Mucosa of descending colon (tissue), 3 donors: ENCODE measurements at places on chromosomes 1 and 21. TPM values are rescaled to one million over a fixed set of nuclear protein-coding genes. Genes with fewer than 3 reads are reported as not detected.

- no peak for DNase-seq
These were observed 274.5 kb downstream of the SIPA1L2 start for GRCh38 chr1:232355162-232356006.

The NPPA gene
- total RNA-seq, result 0.35 TPM

DNA sequence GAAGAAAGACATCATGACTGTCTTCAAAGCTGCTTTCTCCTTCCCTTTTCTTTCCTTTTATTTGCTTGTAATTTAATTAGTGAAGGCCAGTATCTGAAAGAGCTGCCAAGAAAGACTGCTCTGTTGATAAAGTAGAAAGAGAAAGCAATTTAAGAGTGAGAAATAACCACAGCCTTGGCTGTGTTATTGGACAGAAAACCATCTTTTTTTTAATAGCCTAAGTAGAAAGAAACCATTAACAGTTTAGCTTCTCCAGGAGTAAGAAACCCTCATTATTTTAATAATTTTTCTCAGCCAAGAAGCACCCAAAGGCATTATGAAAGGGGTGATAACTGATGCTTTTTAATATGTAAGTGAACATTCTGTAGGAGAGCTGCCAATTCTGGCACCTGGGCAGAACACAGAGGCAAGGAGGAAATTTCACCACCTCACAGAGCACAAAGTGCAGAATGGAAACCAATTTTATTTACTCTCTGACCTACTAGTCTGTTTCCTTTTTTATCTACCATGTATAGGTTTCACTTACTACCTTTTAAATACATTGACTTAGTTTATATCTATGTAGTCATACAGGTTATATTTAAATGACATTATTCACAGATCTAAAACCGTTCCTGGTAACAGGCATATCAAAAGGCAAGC, 703.2 kb downstream of the MRPL39 start:
- peak; percentile 1 for DNase-seq

GRCh38 chr1:22323141-22323845, 128.4 kb upstream of the ZBTB40 start:
- DNase-seq, result peak; percentile 7

The HMCN1 gene
- total RNA-seq, result 8.6 TPM

DNA sequence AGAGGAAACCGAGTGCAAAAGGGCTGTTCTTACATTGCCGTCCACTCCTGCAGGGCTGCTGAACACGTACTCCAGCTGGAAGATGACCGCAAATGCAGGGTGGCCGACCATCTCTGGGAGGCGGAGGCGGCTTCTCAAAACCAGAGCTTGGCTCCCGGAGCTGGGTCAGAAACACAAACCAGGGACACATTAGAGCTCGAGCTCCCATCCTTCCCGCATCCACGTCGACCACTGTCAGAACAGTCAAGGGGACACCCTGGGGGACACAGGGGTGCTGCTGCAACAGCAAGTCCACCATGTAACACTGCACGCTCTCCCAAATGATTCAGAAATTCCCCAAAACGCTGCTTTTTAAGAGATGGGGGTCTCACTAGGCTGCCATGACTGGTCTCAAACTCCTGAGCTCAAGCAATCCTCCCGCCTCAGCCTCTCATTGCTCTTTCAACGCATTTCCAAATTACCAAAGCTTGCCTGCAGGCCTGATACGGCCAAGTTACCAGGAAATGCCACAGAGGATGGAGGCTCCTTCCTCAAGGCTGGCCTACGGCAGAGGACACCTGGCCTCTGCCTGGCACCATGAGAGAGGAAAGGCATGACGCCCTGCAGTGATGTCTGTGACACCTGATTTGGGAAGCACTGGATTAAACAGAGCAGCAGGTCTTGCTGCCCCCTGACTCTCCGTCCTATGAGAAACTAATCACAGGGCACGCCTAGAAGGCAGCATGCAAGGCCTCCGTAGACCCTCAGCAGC, 45.0 kb downstream of the NPHP4 start:
- no peak for DNase-seq

DNA sequence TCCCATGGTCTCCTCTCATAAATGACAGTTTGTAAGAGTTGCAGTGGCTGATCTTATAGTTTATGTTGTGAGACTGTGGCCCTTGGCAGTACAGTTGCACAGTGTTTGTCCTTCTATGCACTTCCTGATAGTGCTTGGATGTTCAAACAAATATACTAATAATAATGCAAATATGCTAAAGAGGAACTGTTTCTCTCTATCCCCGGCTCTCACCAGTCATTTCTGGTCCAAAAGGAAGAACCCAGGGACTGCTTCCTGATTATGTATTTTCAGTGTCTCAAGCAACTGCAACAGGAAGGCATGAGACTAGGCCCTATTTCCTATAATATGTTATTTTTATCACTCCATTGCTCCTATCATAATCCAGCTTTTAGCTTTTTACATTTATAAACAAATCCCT, 17.0 kb upstream of the SUCO start:
- no peak for DNase-seq

The LRIG2 gene
- 26.8 TPM for total RNA-seq

- no peak for DNase-seq
These were observed 76.3 kb upstream of the SLC44A3 start for GRCh38 chr1:94743862-94744261.

The ZNF697 gene
- total RNA-seq, result 1.8 TPM

GRCh38 chr1:15455522-15455921, 1.0 kb upstream of the CELA2A start:
- DNase-seq, result no peak

The OR2T11 gene
- total RNA-seq, result not detected

The IRF6 gene
- 96.9 TPM for total RNA-seq

The KANK4 gene
- total RNA-seq, result 2.6 TPM

GRCh38 chr1:174723816-174724215, 275.9 kb upstream of the CACYBP start:
- DNase-seq, result no peak
